Activated T-helper 2 cell treated with anti-CD3 and anti-CD28 coated beads, Interferon-gamma antibody, Interleukin-2, Interleukin-4, amounts not matched to agents 10 μg/mL and 5 μg/mL and 100 μg/mL, durations not matched to agents 14 hours and 24 hours and 36 hours (primary cell): ENCODE measurements at places on chromosomes 6 and 20. TPM values are rescaled to one million over a fixed set of nuclear protein-coding genes. Genes with fewer than 3 reads are reported as not detected.
A peak's percentile ranks its signal among the peaks of the same experiment; 100 is the strongest.

DNA sequence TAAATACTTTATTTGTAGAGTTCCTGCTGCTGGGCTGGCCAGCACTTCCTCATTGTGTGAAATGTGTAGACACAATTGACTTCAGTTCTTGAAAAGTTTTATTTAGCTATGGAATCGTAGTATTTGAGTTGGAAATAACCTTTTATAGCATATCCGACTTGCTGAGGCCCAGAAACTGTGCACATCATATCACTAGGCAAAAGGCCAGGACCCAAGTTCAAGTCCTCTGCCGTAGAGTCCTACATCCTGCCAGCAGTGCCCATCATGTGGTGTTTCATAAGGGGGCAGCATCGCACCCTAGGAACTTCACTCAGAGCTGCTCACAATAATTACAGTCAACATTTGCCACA lies 207.7 kb upstream of the SNX9 start:
- no peak overlapping the region for H3K27ac ChIP-seq
- no peak overlapping the region for H3K4me3 ChIP-seq
- no peaks in the 10 kb centered on the region for H3K4me1 ChIP-seq
- no peaks in the 10 kb centered on the region for H3K27me3 ChIP-seq
- no peak for DNase-seq
- H3K36me3 ChIP-seq: no peaks in the 10 kb centered on the region

GRCh38 chr6:37628611-37629320 lies 68.9 kb downstream of the MDGA1 start:
- H3K27me3 ChIP-seq: peaks cover 15% of the 10 kb centered on the region
- H3K4me3 ChIP-seq: no peak overlapping the region
- DNase-seq: no peak
- H3K4me1 ChIP-seq: peaks cover 2% of the 10 kb centered on the region
- no peak overlapping the region for H3K27ac ChIP-seq

DNA sequence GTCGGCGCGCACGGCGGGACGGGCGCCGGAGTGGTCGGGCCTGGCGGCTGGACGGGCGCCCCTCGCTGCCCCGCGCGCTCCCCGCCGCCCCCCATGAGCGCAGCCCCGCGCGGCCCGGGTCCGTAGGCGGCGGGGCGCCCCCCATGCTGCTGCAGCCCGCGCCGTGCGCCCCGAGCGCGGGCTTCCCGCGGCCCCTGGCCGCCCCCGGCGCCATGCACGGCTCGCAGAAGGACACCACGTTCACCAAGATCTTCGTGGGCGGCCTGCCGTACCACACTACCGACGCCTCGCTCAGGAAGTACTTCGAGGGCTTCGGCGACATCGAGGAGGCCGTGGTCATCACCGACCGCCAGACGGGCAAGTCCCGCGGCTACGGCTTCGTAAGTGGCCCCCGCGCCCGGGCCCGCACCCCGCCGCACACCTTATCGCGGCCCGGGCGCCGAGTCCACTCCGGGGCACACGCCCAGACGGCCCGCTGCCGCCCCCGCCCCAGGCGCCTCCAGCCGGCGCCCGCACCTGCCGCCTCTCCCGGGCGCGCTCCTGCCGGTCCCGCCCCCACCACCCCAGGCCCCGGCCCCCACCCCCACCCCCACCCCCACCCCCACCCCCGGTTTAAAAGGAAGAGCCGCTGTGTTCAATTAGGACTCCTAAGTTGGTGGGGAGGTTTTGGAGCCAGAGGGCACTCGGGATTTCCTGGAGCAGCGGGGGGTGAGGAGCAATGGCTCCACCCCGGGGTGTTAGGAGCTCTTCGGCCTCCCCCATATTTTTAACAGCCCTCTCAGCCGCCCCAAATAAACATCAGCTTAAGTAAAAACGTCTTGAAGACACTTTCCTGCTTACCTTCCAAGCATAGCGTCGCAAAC lies 474 bp downstream of the RBM38 start:
- H3K27ac ChIP-seq: peak overlapping the region; percentile 89
- H3K27me3 ChIP-seq: no peaks in the 10 kb centered on the region
- H3K4me1 ChIP-seq: peaks cover 36% of the 10 kb centered on the region
- peaks cover 43% of the 10 kb centered on the region for H3K36me3 ChIP-seq
- DNase-seq: no peak
- H3K4me3 ChIP-seq: peak overlapping the region; percentile 91

GRCh38 chr6:42498473-42499128 lies 46.9 kb upstream of the TRERF1 start:
- H3K27ac ChIP-seq: no peak overlapping the region
- no peak overlapping the region for H3K4me3 ChIP-seq
- H3K36me3 ChIP-seq: peaks cover 4% of the 10 kb centered on the region
- peaks cover 10% of the 10 kb centered on the region for H3K4me1 ChIP-seq

DNA sequence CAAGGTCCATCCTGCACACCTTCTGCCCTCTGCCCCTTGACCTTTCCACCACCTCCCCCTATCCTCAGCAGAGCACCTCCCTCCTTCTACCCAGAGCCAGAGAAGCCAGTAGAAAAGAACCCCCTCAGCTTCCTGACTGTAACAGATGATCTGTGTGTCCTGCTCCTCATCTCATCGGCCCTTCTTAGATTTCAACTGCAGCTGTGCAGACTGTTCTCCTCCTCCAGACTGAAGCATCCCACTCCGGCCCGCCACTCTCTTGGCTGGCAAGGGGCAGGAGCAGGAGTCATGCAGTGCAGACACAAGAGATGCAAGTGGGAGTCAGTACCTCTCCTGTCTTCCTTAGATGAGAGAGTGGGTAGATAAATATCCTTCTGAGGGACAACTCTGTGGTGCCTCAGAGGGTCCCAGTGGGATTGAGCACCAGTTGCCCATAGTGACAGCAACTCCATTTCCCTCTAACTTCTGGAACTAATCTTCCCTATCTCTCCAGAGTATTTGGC lies 163.5 kb upstream of the MLN start:
- H3K27me3 ChIP-seq: peaks cover 46% of the 10 kb centered on the region
- no peaks in the 10 kb centered on the region for H3K4me1 ChIP-seq

GRCh38 chr20:16710781-16711180 lies 19.0 kb upstream of the SNRPB2 start:
- no peak for DNase-seq
- H3K27ac ChIP-seq: no peak overlapping the region
- H3K4me1 ChIP-seq: peaks cover 35% of the 10 kb centered on the region
- H3K36me3 ChIP-seq: peaks cover 17% of the 10 kb centered on the region
- H3K4me3 ChIP-seq: no peak overlapping the region

- no peak overlapping the region for H3K4me3 ChIP-seq
- H3K27me3 ChIP-seq: no peaks in the 10 kb centered on the region
- no peaks in the 10 kb centered on the region for H3K36me3 ChIP-seq
- no peak for DNase-seq
- H3K4me1 ChIP-seq: no peaks in the 10 kb centered on the region
These were observed 294.1 kb downstream of the TFAP2B start for GRCh38 chr6:51112731-51113130.

Gene OXT
- 0.55 TPM in 1 of 2 replicates, not detected in the other for total RNA-seq

Gene CST1
- not detected in 2 replicates for total RNA-seq

- peak; percentile 36 for DNase-seq
- H3K27me3 ChIP-seq: peaks cover 15% of the 10 kb centered on the region
- no peak overlapping the region for H3K27ac ChIP-seq
- no peaks in the 10 kb centered on the region for H3K4me1 ChIP-seq
- no peak overlapping the region for H3K4me3 ChIP-seq
These were observed 392.7 kb upstream of the MAN1A1 start for GRCh38 chr6:119742188-119742803.

Gene ADGRG6
- total RNA-seq: 0.07 TPM in 1 of 2 replicates, not detected in the other

- no peaks in the 10 kb centered on the region for H3K4me1 ChIP-seq
- no peaks in the 10 kb centered on the region for H3K36me3 ChIP-seq
- no peaks in the 10 kb centered on the region for H3K27me3 ChIP-seq
- no peak overlapping the region for H3K4me3 ChIP-seq
- no peak for DNase-seq
- no peak overlapping the region for H3K27ac ChIP-seq
These were observed 334.1 kb downstream of the TAF4 start for GRCh38 chr20:61731363-61732181.

DNA sequence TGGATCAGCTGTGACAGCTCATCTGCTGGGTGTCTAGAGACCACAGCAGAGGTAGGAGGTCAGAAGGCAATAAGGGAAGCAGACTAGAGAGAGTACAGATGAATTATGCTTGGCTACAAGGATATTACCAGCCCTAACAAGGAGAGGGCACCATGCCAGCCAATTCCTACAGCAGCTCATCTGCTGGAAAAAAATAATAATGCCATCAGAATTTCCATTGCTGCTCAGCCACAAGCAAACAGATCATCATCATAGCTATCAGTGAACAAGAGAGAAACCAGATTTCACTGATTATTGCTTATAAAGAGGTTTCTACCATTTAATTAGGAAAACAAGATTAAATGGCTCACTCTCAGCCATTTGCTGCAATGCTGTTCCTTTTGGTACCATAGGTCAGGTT lies 66.5 kb downstream of the PSMG4 start:
- H3K27ac ChIP-seq: no peak overlapping the region
- no peak overlapping the region for H3K4me3 ChIP-seq
- DNase-seq: no peak
- no peaks in the 10 kb centered on the region for H3K36me3 ChIP-seq

Gene GSTA3
- total RNA-seq: not detected in 2 replicates

DNA sequence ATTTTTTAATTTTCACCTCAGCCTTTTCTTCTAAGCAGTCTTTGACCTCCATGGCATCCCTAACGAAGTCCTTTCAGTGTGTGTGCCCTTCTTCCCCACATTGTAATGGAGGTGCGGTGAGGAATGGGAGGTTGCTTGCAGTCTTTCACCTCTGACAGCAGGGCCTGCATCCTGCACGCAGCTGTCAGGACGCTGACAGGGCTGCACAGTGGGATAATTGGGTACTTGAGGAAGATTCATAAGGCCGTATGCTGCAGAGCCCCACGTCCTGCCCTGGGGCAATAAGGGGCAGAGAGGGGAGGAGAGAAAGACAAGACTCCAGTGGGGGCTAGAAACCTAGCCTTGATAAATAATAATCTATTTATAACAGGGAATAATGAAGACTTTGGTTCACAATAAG lies 184.7 kb downstream of the SAMD5 start:
- DNase-seq: no peak
- H3K27ac ChIP-seq: no peak overlapping the region
- no peaks in the 10 kb centered on the region for H3K4me1 ChIP-seq
- H3K4me3 ChIP-seq: no peak overlapping the region

Gene SH3BGRL2
- 0.09 TPM in 1 of 2 replicates, not detected in the other for total RNA-seq

Gene ULBP2
- 0.14 and 0.18 TPM in 2 replicates for total RNA-seq

- no peak for DNase-seq
- H3K36me3 ChIP-seq: peaks cover 69% of the 10 kb centered on the region
- peaks cover 9% of the 10 kb centered on the region for H3K4me1 ChIP-seq
- H3K4me3 ChIP-seq: no peak overlapping the region
- no peaks in the 10 kb centered on the region for H3K27me3 ChIP-seq
- H3K27ac ChIP-seq: peak overlapping the region; percentile 44
These were observed 10.5 kb upstream of the CLDN20 start for GRCh38 chr6:155253337-155253736.

DNA sequence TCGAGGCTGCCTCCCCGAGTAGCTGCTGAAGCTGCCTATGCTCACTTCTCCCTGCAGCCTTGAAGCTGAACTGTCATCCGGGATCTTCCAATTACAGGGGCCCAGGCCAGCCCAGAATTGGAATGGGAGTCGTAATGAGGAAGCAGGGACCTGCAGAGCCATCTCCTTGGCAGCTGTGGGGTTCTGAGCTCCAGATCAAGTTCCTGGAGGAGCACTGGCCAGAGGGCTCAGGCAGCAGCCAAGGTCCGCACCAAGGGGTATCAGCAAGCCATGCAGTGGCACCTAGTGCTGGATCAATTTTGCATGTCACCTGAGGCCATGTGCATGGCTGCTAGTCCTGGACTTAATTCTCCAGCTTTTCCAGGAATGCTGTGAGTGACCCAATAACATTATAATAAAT lies 163.2 kb upstream of the TSHZ2 start:
- H3K36me3 ChIP-seq: no peaks in the 10 kb centered on the region
- H3K27me3 ChIP-seq: peaks cover 12% of the 10 kb centered on the region
- no peaks in the 10 kb centered on the region for H3K4me1 ChIP-seq
- no peak overlapping the region for H3K27ac ChIP-seq

DNA sequence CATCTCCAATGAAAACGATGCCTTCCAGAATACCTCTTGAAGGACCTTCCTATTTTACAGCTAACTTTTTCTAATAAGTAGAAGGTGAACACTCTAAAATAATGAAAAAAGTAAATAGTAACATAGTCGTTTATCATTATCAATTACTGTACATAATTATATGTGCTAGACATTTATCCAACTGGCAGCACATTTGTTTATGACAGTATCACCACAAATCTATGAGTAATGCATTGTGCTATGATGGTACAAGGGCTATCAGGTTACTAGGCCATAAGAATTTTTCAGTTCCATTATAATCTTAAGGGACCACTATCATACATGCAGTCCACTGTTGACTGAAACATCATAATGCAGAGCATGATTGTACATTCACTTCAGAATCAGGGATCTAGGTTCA lies 68.4 kb downstream of the ATG5 start:
- no peak overlapping the region for H3K4me3 ChIP-seq
- H3K4me1 ChIP-seq: peaks cover 16% of the 10 kb centered on the region
- H3K27ac ChIP-seq: no peak overlapping the region
- DNase-seq: no peak

DNA sequence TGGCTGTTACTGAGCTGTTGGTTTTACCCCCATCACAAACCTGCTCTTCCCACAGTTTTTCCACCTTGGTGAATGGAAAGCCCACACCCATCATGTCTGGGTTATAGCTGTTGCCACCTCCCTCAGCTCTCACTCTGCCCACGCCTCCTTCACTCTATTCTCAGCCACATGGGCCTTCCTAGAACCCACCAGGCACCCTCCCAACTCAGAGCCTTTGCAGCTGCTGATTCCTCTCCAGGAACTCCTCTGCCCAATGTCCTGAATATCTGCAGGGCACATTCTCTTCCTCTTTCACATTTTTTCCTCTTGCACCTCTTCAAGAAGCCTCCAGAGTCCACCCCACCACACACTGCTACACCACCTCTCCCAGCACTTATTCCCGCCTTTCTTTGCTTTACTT lies 177.4 kb downstream of the TBXT start:
- no peaks in the 10 kb centered on the region for H3K36me3 ChIP-seq
- DNase-seq: no peak
- no peak overlapping the region for H3K27ac ChIP-seq

Gene SLC26A8
- total RNA-seq: not detected in 2 replicates

GRCh38 chr6:108243836-108244235 lies 17.0 kb downstream of the SNX3 start:
- no peaks in the 10 kb centered on the region for H3K27me3 ChIP-seq
- H3K4me3 ChIP-seq: no peak overlapping the region
- H3K36me3 ChIP-seq: peaks cover 71% of the 10 kb centered on the region
- no peak for DNase-seq
- no peak overlapping the region for H3K27ac ChIP-seq

- no peaks in the 10 kb centered on the region for H3K4me1 ChIP-seq
- no peak overlapping the region for H3K4me3 ChIP-seq
- no peaks in the 10 kb centered on the region for H3K27me3 ChIP-seq
- no peaks in the 10 kb centered on the region for H3K36me3 ChIP-seq
- no peak for DNase-seq
These were observed 186.9 kb downstream of the LMBRD1 start for GRCh38 chr6:69609836-69610472.
